ENCODE measurements at places on chromosomes 1 and 21.

- no peak for DNase-seq
Observed at GRCh38 chr1:161158316-161159010, 837 bp upstream of the USP21 start.

DNA sequence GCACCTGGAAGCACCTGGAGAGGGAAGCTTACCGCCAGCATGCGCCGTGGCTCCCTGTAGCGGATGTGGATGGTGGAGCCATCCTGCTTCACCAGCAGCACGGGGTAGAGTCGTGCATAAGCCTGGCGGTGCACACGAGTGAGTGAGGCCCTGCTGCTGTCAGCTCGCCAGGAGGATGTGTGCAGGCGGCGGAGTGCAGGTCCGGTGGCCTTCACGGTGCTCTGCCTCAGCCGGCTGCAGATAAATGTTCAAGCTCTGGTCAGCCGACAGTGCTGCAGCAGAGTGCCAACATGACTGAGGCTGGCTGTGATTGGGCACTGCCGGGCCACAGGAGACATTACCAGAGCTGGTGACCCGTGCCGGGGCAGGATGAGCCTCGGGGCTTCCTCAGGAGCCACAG is 1.5 kb downstream of the MRPL55 start:
- no peak for DNase-seq

- DNase-seq, result no peak
Observed at GRCh38 chr1:74673351-74674111, at the start of gene ERICH3. Gene ERICH3 (minus strand): TSS chr1:74673792. CDS start chr1:74673519, 273 bp downstream.

- DNase-seq, result no peak
Observed at GRCh38 chr1:45393718-45394302, 53.6 kb upstream of the MUTYH start.

- no peak for DNase-seq
Observed at GRCh38 chr1:94773931-94774422, 46.2 kb upstream of the SLC44A3 start.

GRCh38 chr1:14544319-14544718 is 54.2 kb upstream of the KAZN start:
- DNase-seq, result no peak

- no peak for DNase-seq
Observed at GRCh38 chr1:185573677-185574076, 160.5 kb upstream of the HMCN1 start.

DNA sequence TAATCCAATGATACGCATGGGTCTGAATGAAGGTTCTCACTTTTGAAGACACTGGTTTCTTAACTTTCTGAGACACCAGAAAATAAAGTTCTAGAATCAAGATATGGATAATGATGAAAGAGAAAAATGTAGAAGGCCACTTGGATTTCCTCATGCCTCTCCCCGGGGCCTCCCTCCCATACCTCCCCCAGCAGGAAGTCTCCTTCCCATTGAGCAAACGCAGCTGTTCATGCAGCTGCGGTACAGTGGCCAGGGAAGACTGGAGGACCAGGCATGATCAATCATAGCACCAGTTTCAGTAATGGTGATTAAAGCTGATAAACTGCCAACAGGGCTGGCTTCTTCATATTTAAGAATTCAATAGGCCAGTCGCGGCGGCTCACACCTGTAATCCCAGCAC is 10.9 kb upstream of the UBR4 start:
- no peak for DNase-seq

GRCh38 chr1:2463396-2463795 is 12.7 kb upstream of the PLCH2 start:
- DNase-seq, result no peak

DNA sequence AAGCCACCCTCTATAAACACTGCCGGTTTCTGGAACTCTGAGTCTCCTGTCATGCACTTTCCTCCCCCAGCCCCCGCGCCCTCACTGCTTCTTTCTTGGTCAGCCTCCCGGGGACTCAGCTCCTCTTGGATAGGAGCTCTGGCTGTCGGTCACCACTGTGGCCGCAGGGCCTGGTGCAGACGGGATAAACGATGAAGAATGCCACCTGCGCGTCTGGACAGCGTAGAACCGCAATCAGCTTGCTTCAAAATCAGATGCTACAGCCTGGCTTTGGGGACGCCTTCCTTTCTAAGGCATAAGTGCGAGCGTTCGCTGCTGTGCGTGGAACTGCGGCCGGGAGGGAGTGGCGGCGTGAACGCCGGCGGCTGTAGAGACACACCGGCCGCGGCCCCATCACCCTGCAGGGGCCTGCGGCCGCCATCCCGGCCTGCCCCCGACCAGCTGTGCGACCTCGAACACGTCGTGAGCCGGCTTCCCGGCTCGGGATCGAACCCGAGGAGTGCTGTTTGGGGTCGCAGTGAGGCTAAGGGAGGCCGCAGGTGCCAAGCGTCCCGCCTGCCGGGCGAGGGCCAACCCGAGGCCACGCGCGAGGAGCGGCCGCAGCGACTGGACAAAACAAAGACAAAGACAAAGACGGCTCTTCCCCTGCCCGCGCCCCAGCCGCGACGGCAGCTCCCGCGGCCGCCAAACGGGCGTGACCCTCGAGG is 688 bp downstream of the PTTG1IP start:
- DNase-seq, result no peak

DNA sequence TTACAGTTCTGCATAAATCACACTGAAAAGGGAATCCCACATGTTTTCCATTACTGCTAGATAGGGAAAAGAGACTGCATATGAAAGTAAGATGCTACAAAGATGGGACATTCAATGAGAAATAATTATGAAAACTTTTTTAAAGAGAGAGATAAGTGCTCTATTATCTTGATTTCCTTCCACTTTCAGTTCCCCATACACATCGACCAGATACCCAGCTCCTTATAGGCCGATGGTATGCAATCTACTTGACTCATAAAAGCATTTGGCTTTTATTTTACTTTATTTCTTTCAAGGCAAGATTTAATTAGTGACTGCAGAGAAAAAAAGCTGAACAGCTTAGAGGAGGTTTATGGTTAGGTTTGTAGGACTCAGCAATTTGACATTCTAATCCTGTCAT is 13.1 kb downstream of the BRINP2 start:
- no peak for DNase-seq

DNA sequence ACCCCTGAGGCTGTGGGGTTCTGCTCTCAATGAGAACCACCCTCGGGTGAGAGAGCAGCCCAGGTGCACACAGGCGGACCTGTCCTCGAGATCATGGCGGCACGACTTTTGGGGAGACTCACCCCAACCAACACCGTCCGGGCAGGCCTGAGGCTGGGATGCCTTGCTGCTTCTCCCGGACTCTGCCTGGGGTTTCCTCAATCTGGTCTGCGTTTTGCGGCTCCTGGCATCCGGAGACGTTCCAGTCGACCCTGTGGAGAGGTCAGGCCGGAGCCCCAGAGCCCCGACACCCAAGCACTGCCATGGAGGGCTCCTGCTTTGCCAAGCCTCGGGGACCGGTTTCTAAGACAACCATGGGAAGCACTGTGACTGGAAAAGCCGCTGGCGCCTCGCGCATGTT is 3879.7 kb downstream of the SRGAP2C start:
- no peak for DNase-seq

GRCh38 chr1:244180256-244180655 is 129.2 kb downstream of the ZBTB18 start:
- no peak for DNase-seq

GRCh38 chr1:217403026-217403720 is 227.7 kb downstream of the GPATCH2 start:
- no peak for DNase-seq

DNA sequence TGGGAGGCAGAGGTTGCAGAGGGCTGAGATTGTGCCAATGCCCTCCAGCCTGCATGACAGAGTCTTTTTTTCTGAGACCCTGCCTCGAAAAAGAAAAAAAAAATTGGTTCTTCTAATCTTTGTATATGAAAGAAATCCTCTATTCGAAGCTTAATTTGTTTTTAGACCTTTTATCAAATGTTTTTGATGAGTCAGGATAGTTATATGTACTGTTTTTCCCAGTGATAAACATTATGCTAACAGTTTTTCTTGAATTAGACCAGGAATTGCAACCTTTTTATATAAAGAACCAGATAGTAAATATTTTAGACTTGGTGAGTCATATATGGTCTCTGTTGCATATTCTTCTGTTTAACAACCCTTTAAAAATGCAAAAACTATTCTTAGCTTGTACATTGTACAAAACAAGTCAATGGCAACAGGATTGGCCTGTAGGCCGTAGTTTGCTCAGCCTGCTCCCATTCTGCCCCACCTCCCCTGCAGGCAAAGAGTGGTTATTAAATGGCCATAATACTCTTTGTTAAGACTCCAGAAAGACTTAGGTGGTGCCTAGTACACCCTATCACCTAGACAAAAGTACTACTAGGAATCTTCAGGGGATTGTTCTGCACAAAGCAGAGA is 45.2 kb downstream of the LYST start:
- no peak for DNase-seq

GRCh38 chr1:167263819-167264464 is 43.3 kb downstream of the POU2F1 start:
- DNase-seq, result no peak

- no peak for DNase-seq
Observed at GRCh38 chr1:224212618-224213061, 29.6 kb downstream of the DEGS1 start.

DNA sequence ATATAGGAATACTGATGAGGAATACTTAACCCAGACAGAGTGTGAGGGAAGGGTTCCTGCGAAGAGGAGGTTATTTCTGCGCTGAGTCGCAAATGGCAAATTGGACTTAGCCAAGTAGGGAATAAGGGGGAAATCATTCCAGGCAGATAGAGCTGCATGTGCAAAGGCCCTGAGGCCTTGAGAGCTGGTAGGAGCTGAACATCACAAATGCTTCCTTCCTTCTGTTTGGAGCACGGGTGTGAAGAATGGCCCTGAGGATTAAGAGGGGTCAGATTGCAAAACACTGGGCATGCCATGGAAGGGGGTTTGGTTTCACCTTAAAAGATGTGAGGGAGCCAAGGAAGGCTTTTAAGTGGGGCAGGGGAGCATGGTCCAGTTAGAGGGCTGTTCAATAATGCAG is 12.4 kb downstream of the IER5 start:
- no peak for DNase-seq

GRCh38 chr1:18931730-18932129 is 24.7 kb downstream of the IFFO2 start:
- no peak for DNase-seq

DNA sequence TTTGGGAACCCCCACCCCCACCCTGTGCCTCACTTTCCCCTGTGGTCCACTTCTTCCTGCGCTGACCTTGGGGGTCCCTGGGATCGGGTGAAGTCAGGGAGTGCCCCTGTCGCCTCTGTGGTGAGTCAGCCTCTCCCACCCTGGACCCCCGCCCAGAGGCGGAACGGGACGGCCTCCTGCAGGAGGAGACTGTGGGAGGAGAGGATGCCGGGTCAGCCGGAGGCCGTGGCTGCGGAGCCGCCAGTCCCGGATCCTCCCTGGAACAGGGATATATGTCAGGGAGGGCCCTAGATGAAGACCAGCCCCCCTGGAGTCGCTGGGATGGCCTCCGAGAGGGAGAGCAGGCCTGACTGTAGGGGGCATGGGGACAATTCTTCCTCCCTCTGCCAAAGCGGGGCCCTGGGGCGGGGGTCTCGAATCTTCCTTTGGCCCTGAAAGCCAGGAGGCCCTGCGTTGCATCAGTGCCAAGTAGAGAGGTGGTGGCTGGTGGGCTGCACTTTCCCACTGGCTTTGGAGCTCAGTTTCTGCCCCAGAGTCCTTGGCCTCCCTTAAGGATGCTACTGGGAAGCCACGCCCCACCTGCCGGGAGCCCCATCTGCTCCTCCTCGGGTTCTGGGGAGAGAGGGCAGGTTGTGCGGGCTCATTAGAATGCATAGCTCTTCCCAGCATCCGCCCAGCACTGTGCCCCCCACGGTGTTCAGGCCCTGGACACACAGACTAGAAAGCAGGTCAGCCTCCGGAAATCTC is 930 bp downstream of the ARHGEF10L start:
- DNase-seq, result no peak

DNA sequence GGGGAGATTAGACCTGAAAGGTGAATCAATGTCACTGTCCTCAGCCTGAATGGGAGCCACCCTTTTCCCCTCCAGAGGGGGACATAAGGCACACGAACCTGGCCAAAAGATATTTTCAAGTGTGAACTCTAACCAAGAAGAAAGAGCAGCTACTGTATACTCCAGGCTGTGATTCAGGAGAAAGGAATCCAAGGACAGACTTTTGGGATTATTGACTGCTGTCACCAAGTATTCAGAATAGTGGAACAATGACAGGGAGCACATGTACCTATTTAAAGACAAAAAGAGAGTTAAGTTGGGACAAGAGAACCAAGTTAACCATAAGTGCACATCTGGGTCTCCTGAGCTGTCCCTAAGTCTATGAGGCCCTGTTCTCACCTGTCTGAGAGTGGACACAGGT is 2.4 kb downstream of the ICMT start:
- no peak for DNase-seq

DNA sequence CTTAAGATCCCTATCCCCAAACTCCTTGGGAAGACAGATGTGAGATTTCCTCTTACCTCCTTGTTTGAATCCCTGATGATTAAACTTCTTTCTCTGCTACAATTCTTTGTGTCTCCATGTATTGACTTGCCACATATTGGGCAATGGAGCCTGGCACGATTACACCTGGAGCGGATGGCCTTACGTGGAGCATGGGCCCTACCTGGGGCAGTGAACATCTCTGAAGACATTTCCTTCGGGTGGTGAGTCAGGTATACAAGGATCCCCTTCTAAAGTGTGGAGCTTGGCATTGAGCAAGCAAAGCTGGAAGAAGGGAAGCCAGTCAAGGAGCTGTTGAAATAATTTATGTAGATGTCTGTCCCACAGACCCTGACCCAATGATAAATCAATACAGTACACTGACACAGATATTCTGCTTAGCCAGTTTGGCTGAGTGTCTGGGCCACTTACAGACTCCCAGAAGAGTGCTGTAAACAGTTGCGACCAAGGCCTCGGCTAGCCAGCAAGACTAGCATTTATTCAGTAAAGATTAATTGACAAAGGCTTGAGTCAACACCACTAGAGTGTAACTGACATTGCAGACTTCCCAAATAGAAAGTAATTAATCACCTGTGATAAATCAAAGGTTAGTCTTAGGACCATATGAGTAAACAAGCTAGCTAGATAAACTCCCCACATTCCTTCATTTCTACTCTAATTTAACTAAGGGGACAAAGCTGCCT is 83.1 kb upstream of the KCNK1 start:
- no peak for DNase-seq

DNA sequence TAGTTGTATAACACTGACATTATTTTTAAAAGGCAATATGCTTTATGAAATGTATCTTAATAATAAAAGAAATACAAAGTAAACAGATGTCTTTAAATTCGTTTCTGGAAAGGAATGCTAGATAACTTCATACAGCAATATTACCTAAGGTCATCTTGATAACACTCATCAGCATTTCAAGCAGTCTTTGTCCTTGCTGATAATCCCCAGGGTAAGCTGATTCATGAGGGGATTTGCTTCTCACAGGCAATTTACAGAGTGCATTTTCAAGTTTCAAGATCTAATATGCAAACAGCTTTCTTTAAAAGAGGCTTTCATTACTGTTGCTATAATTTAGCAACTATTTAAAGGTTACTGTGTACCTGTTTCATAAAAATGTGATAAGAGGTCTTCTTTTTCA is 75.2 kb upstream of the NEK2 start:
- DNase-seq, result no peak

- DNase-seq, result peak; percentile 48
Observed at GRCh38 chr1:25711555-25712298, 88.3 kb upstream of the SELENON start.
